ENCODE measurements at places on chromosomes 7 and 10. TPM values are rescaled to one million over a fixed set of nuclear protein-coding genes. Genes with fewer than 3 reads are reported as not detected.

GRCh38 chr10:132637477-132638129 is 100.0 kb downstream of the INPP5A start:
- H3K4me1 ChIP-seq: no peaks in the 10 kb centered on the region
- H3K27ac ChIP-seq: no peak overlapping the region
- peak; percentile 68 for DNase-seq
- H3K36me3 ChIP-seq: no peaks in the 10 kb centered on the region

DNA sequence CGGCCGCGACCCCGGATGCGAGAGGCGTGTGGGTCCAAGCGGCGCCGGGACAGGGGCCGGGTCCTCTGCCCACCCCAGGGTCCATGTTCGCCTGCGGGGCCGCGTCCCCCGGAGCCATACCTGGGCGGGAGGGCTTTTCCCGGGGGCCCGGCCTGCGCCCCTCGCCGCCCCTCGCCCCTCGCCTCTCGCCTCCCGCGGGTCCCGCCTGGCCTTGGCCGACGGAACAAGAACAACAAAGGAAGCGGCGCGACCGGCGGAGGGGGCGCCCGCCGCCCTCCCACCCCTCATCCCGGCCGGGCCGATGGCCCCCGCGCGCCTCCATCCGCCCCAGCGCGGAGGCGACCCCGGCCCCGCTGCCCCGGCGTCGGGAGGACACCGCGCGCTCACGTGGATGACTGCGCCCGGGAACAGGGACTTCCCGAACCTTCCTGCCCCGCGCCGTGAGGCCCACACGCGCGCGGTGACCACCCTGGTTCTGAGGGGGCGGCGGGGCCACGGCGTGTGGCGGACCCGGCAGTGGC is 348.2 kb downstream of the DNAJB6 start:
- H3K4me3 ChIP-seq: no peak overlapping the region
- DNase-seq: no peak
- H3K27me3 ChIP-seq: no peaks in the 10 kb centered on the region
- H3K27ac ChIP-seq: no peak overlapping the region
- peaks cover 43% of the 10 kb centered on the region for H3K36me3 ChIP-seq

DNA sequence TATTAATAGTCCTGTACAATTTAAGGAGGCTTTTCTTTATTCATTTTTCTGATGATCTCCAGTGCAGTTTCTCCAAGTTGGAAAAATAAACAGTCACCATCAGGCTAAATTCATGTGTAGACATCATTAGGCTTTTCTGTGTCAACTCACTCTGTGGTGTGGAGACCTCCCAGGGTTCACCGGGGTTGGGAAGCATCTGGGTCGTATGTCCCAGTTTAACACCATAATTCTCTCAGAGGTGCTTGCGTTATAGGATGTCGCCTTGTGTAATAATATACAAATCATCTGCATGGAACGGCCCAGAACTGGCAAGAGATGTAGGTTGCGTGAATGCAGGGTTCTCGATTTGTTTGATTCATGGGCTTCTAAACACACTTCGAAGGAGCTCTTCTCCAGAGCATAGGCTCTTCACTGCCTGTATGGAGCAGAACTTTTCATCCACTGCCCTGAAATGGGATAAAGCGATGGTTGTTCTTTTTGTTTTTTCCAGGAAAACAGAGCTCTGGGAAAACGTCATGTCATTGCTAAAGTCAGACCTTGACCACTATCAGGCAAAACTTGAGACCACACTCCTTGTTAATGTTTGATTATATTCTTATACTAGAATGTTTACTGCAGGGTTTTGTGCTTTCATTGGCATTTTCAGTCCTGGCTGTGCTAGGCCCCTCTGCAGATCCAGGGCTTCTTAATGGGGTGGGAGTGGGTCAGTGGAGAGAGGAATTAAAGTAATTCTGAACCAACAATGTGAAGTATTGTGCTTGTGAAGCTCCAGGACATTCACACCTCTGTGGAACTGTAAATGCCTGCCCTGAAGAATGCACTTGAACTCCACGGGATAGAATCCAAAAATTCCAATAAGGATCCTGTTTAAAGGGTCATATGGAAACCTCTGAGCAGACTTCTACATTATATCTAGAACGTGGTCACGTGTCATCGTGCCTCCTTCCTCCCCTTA is 172.8 kb downstream of the TRIL start:
- peak overlapping the region; percentile 14 for H3K27ac ChIP-seq
- H3K4me3 ChIP-seq: 0 out of 2 replicates have a peak overlapping the region, but pooled peaks have one; percentile 12
- no peaks in the 10 kb centered on the region for H3K27me3 ChIP-seq
- no peaks in the 10 kb centered on the region for H3K36me3 ChIP-seq
- H3K4me1 ChIP-seq: peaks cover 17% of the 10 kb centered on the region

- no peak overlapping the region for H3K27ac ChIP-seq
- no peak for DNase-seq
These were observed 46.0 kb downstream of the RNF133 start for GRCh38 chr7:122652876-122653275.

DNA sequence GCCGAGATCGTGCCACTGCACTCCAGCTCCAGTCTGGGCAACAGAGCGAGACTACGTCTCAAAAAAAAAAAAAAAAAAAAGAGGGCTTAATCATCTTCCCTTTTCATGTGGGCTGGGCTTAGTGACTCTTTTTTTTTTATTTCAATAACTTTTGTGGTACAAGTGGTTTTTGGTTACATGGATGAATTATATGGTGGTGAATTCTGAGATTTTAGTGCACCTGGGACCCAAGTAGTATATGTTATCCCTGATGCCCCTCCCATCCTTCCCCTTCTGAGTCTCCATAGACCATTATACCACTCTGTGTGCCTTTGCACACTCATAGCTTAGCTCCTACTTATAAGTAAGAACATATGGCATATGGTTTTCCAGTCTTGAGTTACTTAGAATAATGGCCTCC is 4.8 kb upstream of the ADAM12 start:
- no peak overlapping the region for H3K4me3 ChIP-seq
- DNase-seq: no peak
- H3K27ac ChIP-seq: no peak overlapping the region
- no peaks in the 10 kb centered on the region for H3K36me3 ChIP-seq
- H3K27me3 ChIP-seq: no peaks in the 10 kb centered on the region
- H3K4me1 ChIP-seq: peaks cover 21% of the 10 kb centered on the region

GRCh38 chr10:92131275-92131820 is 159.5 kb downstream of the CPEB3 start:
- no peak for DNase-seq
- no peak overlapping the region for H3K27ac ChIP-seq
- no peaks in the 10 kb centered on the region for H3K27me3 ChIP-seq
- H3K4me1 ChIP-seq: no peaks in the 10 kb centered on the region
- no peaks in the 10 kb centered on the region for H3K36me3 ChIP-seq
- no peak overlapping the region for H3K4me3 ChIP-seq

GRCh38 chr7:102953406-102953805 is 40.6 kb downstream of the LRRC17 start:
- no peak overlapping the region for H3K4me3 ChIP-seq
- no peak overlapping the region for H3K27ac ChIP-seq
- 0 out of 2 replicates have a peak, but pooled peaks cover 2% of the 10 kb centered on the region for H3K36me3 ChIP-seq
- no peaks in the 10 kb centered on the region for H3K4me1 ChIP-seq

GRCh38 chr7:5792792-5793191 is 11.3 kb upstream of the RNF216 start:
- H3K4me1 ChIP-seq: no peaks in the 10 kb centered on the region
- H3K4me3 ChIP-seq: no peak overlapping the region
- no peak overlapping the region for H3K27ac ChIP-seq
- no peaks in the 10 kb centered on the region for H3K27me3 ChIP-seq
- DNase-seq: no peak

- DNase-seq: no peak
- H3K27ac ChIP-seq: no peak overlapping the region
These were observed 82.6 kb upstream of the GLI3 start for GRCh38 chr7:42319631-42320030.

- DNase-seq: no peak
- H3K36me3 ChIP-seq: peaks cover 12% of the 10 kb centered on the region
- no peak overlapping the region for H3K27ac ChIP-seq
- H3K4me3 ChIP-seq: peak overlapping the region; percentile 77
- peaks cover 31% of the 10 kb centered on the region for H3K4me1 ChIP-seq
These were observed 1.8 kb downstream of the BMI1 start for GRCh38 chr10:22322641-22323160.

GRCh38 chr7:29623973-29624372 is 60.3 kb downstream of the PRR15 start:
- DNase-seq: no peak
- no peaks in the 10 kb centered on the region for H3K36me3 ChIP-seq
- H3K4me3 ChIP-seq: no peak overlapping the region
- no peaks in the 10 kb centered on the region for H3K4me1 ChIP-seq

CDNF gene
- total RNA-seq: not detected

FAM25A gene
- not detected for total RNA-seq

Data from SJCRH30 (cell line).